Keratinocyte (primary cell): ENCODE measurements at places on chromosomes 4 and X.

DNA sequence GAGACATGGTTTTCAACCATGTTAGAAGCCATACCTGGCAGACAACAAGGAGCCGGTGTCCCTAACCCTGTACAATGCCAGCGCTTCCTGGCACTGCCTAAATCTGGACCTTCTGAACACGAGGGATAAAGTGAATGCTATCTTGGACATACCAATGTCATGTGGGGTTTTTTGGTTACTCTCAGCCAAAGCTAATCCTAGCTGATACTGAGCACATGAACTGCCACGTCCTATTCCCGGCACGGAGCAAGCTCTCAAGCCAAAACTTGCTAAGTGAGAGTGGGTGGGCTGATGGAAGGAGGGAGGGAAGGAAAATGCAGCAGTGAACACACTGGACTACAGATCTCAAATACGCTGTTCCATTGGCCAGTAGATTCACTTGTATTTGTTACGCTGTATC is 226.1 kb downstream of the BCOR start:
- DNase-seq: no peak

DNA sequence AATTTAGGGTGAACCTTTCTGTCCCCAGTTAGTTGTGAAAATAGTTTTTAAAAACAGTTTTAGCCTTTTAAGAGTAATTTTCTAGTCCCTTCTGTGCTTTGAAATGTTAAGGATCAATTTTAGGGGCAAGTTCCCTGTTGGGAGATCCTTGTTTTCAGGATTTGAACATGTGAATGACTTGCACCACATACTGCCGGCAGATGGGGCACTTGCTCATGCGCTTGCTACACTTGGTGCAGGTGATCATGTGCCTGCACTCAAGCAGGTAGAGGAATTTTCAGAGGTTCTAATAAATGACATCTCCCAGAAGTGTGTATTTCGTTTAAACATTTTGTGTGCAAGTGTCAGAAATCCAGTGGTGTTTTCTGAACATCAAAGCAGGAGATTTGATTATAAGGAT is 195.9 kb downstream of the CHM start:
- DNase-seq: no peak

DNA sequence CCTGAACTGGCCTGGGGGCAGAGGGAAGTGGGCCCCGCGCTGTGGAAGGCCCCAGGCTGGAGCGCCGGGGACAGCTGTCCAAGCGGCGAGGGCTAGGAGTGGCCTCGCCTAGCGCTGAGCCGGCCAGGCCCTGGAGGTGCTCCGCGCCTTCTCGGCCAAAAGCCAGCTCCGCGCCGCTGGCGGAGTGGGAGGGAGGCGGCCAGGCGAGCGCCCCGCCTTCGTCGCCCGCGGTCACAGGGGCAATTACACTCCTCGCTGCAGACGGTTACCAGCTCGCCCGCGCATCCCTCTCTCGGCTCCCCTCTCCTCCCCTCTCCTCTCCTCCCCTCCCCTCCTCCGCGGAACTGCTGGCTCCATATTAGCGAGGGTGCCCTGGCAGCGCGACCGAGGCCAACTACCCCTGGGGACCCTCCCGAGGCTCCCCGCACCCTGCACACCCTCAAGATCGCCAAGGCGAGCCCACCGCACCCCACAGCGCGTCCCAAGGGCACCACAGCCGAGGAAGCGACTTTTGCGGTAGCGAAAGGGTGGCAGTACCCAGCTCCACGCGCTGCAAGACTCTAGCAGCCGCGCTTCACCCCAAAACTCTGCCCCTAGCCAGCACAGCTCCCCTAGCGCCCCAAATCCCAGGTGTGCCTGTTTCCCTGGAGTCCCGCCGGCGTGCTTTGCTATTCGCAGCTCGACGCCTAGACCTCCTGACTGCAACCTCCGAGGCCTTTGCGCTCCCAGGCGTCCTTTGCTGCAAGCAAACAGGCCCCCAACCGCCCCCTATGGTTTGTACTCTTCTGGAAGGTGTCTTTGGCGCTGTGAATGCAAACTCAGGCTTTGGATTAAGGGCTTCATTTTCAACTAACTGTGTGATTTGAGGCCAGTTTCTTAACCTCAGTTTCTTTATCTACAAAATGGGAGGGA is 91.4 kb downstream of the BCOR start:
- DNase-seq: no peak

DNA sequence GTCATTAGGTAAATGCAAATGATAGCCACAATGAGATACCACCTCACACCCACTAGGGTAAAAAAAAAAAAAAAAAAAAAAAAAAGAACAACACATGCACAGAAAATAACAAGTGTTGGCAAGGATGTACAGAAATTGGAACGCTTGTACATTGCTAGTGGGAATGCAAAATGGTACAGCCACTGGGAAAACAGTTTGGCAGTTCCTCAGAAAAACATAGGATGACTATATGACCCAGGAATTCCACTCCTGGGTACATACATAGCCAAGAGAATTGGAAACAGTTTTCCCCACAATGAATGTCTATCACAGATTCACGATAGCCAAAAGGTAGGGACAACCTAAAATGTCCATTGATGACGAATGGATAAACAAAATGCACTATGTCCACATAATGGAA is 161.3 kb upstream of the MAMLD1 start:
- DNase-seq: no peak

DNA sequence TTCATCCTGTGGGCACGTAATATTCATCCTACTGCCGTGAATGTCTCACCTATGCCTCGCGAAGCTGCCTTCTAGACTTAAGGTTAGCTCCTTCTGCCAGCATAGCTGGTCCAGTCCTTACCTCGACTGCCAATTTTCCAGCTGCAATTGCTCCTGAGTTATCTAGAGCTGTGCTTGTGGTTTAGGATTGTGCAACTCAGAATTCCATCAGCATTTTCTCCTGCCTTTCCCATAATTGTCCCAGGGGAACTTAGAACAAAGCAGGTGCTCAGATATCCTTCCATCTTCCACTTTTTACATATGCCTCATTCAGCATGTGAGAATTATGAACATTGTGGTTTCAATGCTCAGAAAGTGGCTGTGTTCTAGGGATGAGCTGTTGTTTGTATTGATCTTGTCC is 131.4 kb upstream of the ADGRL3 start:
- no peak for DNase-seq
